ENCODE measurements at places on chromosomes 3 and 15.
A peak's percentile ranks its signal among the peaks of the same experiment; 100 is the strongest.

- DNase-seq = peak; percentile 63
These were observed at the start of gene THSD4 for GRCh38 chr15:71114887-71115566. Gene THSD4 (plus strand): TSS chr15:71115471.

DNA sequence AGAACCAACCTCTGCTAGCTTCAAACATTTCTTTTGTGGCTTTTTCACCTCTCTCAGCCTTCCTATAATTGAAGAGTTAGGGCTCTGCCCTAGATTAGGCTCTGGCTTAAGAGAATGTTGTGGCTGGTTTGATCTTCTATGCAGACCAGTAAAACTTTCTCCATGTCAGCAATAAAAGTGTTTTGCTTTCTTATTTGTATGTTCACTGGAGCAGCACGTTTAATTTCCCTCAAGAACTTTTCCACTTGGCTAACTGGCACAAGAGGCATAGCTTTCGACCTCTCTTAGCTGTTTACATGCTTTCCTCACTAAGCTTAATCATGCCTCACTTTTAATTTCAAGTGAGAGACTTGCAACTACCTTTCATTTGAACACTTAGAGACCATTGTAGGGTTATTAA is 964.7 kb downstream of the ROBO2 start:
- DNase-seq = no peak

GRCh38 chr15:38555686-38556334 is 8.8 kb downstream of the RASGRP1 start:
- no peak for DNase-seq

DNA sequence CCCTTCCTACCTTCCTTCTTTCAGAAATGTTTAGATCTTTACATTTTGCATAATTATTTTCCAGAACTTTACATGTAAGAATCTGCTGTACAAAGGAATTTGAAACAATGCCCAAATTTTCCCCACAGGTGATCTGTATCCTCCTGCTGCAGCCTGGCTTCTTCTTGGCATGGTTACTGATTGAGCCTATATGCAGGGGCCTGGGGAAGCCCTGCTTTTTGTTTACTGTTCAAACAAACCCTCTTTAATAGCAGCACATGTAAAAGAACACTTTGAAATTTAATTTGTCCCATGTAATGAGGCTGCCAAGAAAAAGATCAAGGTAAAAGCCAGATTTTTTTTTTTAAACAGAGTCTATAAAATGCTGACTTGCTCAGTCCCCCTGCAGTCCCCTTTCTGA is 432.2 kb downstream of the TUSC7 start:
- DNase-seq = no peak

DNA sequence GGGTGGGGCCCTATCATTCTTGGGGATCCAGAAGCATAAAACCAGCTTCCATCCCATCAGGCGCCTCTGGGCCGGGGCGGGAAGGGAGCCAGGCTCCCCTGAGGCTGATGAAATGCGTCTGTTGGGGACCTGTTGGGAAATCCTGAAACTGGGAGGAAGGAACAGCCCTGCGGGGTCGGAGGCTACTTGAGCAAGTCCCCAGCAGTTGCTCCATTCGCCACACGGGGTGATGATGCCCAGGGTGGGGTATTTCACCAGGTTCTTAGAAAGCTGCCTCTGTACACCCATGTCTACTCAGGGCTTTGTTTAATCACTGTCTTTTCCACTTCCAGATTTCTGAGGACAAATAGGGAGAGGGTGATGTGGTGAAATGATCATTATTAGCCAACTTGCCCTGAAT is 25.4 kb upstream of the TSEN2 start:
- no peak for DNase-seq

DNA sequence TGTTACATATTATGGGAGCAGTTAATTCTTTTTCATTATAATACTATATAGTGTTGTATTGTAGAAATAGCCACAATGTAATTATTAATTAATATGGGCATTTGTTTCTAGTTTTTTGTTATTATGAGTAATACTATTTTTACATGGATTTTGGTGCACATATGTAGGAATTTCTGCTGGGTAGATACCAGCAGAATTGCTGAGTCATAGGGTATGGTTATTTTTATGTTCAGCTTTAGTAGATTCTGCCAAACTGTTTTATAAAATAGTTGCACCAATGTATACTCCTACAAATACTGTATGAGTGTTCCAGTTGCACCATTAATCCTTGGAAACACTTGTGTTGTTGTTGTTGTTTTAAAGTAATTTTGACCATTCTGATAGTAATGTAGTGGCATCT is 91.5 kb downstream of the SH3GL3 start:
- DNase-seq = no peak

DNA sequence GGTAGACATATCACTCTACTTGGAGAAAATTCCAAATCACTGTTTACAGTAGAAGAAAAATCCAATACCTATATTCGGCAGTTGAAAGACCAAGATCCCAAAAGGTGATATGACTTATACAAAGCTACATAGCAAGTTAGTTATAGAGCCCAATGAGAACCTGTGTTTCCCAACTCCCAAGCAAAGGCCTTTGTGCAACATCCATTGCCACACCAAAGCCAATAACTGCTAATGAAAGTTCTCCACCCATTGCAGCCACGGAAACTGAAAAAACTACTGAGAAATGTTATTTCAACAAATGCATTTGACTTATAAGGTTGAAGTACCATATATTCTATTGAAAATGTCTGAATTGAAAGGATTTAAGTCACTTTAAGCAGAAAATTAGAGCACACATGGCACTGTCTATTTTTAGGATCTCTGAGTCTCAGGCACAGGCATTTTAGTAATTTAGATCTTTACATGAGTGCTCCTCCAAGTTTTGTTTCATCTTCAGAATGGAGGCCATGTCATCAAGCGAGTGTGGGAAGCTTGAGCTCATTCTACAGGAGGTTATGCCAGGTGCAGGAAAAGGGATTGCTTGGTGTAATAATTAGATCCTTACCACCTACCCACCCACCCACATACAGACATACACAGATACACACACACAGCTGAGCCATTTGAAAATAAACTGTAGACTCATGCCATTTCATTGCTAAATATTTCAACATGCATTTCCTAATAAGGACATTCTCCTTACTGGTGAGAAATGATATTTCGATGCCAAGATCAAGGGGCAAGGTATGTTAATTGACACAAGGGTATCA is 19.7 kb upstream of the ANO10 start:
- no peak for DNase-seq

DNA sequence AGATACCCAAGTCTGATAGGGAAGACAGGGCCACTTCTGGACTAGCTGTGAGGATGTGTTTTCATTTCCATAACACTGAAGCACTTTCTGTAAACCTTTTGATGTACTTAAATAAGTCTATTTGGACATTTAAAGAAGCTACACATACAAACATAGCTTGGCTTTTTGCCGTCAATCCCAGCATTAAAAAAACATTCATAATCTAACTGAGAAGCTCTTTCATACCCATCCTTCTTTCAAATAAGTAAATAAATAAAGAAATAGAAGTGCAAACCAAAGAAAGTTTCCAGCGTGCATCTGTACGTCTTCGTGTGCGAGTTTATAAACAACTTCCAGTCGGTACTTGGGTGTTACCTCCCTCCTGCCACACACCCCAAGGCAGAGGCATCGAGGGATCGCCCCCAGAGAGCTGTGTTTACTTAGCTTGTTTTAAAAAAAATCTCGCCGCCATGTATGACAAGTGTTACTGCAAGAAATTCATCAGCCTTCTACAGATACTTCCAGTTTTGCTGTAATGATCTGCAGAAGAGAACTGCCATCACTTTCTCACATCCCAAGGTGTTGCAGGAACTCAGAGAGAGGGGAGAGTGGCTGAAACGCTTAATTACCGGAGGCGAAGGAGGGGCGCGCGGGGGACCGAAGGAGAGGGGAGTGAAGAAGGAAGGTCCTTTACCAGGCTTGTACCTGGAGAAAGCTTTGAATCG is 9.0 kb upstream of the MEIS2 start:
- no peak for DNase-seq

DNA sequence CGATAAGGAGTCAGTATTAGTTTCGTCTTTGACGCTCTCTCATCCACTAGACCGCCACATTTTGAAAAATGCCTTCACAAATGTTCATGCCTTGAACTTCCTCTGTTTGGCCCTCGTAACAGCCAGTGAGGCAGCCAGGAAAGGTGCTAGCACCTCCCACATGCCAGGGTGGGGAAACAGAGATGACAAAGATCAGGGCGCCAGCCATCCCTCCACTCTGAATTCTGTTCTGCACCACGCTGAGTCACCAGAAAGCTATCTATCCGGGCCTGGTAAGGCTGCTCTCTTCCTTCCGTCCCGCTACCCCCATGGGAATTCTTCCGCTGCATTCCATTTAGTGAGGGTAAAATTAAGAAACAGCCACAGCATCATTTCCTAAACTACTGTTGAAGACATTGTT is 31.3 kb upstream of the BCL2L10 start:
- no peak for DNase-seq

DNA sequence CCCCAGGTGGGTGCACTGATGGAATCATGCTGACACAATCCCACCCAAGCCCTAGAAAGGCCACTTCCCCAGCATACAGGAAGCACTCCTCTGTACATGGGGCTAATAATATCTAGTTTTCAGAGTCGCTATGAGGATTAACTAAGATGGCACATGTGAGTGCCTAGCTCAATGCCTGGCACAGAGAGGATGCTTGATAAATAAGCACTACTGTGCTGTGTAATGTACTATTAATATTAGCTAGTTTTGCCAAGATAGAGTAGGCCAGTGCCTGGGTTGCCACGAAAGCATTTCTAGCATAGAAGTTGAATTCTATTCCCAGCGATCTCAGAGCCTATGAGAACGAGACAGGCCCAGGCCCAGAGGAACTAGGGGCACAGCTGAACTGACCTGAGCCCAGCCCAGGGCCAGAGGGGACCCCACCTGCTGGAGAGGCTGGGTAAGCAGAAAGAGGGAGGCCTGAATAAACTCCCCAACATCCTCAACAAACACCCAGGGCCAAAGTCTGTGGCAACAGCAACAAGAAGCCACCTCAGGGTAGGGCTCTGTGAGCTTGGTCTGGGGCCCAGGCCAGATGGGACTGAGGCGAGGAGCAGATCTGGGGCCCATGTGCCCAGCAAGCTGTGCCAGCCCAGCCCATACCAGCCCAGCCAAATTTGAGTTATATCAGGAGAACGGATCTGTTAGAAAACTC is 7.6 kb upstream of the SEMA7A start:
- no peak for DNase-seq

DNA sequence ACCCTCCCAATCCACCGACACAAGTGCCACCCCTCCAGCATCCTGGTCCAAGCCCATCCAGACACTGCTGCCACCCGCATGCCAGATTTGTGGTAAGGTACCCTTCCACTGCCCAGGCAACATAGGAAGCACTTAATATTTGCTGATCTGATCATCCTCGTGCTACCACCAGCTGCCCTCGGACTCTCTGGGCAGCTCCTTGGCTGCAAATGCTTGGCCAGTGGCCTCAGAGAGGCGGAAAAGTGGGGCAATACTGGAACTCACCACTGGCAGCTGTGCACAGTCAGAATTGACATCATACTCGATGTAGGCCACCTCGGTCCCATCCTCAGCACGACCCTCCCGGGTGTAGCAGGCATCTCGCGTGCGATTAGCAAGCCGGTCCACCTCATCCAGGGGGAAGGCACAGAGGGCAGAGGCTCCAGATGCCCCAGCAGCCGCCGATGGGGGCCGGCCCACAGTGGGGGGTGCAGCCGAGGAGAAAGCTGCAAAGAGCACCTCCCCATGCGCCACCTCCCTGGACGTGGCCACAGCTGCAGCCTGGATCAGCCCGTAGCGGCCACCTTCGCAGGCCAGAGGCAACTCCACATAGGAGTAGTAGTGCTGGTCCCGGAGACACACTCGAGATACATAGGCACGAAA is 6.5 kb downstream of the PLXNB1 start:
- no peak for DNase-seq

GRCh38 chr15:57881361-57881760 is 174.8 kb downstream of the POLR2M start:
- DNase-seq = no peak

DNA sequence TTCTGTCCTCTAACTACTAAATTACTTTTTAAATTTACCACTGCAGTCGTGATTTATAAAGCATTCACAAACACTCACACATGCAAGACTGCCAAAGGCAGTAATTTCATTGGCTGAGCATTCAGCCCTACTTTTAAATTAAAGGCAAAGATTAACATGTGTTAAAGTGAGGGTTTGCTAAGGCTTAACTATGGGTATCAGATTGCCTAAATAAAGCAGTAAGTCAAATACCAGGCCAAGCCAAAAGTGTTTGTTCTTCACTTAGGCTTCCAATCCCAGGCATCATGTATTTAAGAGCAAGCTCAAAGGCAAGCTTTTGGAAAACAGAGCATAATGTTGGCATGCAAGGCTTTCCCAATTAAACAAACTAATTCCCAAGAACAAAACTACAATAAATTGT is 187.3 kb downstream of the SUCNR1 start:
- no peak for DNase-seq

- DNase-seq = no peak
These were observed 325.0 kb downstream of the OTOL1 start for GRCh38 chr3:161821591-161821990.

GRCh38 chr15:40360015-40360414 is 2.0 kb downstream of the DISP2 start:
- DNase-seq = no peak

DNA sequence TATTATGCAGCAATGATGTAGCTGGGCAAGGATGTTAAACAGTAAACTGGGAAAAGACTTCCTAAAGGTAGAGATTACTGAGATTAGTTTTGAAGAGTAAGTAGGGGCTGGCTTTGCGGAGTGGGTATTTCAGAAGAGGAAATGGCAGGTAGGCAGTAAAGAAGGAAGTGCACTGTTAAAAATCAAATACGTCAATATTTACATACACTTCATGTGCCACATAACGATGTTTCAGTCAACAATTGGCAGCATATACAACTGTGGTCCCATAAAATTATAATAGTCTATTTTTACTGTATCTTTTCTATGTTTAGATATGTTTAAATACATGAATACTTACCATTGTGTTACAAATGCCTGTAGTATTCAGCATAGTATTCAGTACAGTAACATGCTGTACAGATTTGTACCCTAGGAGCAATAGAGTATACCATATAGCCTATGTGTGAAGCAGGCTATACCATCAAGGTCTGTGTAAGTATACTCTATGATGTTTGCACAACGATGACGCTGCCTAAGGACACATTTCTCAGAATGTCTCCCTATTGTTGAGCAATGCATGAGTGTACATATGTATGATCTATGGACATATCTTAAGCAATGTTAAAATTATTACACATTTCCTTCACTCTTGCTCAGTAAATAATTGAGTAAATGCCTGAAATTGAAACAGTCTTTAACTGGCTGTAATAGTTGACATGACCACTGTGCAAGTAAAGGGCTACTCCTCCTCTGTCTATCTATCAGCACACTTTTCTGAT is 196.7 kb downstream of the ISL2 start:
- no peak for DNase-seq

- DNase-seq = peak; percentile 30
These were observed 18.6 kb downstream of the NEK4 start for GRCh38 chr3:52752045-52752660.

Data from OCI-M1 (cell line).